ENCODE measurements at places on chromosomes 2 and 18.

DNA sequence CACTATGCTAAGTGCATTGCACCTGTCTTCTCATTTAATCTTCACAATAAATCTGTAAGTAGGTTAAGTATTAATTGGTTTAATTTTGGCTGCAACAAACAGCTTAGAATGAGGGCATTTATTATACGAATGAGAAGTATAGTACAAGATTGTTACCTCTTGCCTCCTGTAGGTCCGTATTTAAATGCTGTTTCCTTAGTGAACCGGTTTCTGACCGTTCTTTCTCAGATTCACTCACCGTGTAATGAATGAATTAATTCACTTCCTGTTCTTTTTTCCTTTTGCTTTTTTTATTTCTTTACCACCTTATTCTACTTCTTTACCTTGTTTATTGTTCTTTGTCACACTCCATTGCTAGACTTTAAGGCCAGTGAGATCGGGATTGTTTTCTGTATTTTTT lies 153.8 kb upstream of the RASGRP3 start:
- DNase-seq = no peak

DNA sequence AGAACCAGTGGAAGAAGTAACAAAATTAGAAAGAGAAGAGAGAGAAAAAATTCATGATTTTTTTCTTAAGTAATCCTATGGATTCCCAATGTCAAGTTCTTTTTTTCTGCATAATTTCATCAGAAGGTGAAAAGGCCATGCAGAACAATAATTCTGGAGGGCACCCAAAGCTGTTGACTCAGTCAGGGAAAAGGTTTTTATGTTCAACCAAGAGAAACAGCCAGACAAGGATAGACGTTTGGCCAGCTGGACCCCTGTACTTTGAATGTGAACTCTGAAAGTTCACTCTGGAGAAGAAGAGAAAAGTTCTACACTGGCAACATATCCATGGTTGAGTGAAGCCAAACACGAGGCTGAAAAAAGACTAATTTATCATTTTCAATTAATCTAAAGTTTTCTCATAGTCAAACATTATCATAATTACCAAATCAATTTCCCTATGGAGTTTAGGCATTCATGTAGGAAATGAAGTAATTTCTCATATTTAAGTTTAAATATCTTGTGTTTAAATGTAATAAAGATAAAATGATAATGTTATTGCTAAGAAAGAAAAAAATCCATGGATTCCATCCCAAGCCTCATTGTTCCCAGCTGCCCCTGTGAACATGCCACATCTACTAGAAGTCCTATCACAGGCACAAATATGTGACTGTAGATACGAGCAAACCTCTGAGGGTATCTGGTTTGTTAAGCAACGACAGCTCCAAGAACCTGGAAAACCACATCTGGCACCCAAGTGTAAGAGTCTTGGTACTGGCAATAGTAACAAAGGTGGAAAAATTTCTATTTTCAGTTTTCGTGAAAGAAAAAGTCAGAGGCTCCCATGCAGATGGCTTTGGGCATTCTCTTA lies 742.7 kb upstream of the ACVR2A start:
- no peak for DNase-seq

DNA sequence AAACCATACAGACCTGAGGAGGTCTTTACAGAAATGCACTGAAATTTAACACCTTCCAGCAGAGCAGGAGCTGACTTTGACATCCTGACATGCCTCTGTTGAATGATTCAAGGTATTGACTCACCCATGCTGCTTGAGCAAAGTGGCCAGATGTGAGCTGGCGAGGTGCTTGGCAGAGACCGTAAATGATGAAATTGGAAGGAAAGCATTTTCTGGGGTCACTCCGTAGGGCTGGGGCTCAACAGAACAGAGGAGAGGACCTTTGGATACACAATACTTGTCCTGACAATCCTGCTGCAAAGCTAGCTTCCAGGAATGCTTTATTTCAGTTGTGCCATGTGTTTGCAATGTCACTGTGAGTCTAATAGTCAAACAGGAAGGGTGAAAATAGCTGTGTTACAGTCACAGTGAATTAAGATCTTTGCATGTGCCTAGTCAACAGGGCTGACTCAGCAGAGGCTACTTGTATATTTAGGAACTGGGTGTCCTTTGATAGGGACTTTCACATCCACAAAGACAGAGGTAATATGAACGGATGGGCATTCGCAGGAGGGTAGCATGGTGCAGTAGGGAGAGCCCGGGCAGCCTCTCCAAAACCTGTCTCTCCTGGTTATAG lies 31.6 kb upstream of the NCK2 start:
- no peak for DNase-seq

- peak; percentile 69 for DNase-seq
Observed at GRCh38 chr18:48663931-48664847, 125.4 kb downstream of the CTIF start.

- DNase-seq = no peak
Observed at GRCh38 chr18:36692371-36692770, 136.4 kb downstream of the TPGS2 start.

DNA sequence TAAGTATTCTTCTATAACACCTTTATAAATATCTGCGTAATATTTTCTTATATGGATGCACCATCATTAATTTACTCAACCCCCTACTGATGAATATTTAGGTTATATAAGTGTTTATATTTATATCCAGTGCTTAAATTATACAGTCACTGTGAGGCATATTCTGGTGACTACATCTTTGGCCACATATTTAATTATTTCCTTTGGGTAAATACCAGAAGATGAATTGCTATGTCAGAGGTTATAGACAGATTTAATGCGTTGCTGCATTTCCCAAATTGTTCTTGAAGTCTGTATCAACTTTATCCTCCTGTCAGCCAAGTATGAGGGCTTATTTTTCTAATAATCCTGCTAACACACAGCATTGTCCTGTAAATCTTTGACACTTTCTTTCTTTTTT lies 18.7 kb downstream of the DYSF start:
- no peak for DNase-seq

GRCh38 chr2:108981846-108982245 lies 7.2 kb downstream of the EDAR start:
- no peak for DNase-seq

DNA sequence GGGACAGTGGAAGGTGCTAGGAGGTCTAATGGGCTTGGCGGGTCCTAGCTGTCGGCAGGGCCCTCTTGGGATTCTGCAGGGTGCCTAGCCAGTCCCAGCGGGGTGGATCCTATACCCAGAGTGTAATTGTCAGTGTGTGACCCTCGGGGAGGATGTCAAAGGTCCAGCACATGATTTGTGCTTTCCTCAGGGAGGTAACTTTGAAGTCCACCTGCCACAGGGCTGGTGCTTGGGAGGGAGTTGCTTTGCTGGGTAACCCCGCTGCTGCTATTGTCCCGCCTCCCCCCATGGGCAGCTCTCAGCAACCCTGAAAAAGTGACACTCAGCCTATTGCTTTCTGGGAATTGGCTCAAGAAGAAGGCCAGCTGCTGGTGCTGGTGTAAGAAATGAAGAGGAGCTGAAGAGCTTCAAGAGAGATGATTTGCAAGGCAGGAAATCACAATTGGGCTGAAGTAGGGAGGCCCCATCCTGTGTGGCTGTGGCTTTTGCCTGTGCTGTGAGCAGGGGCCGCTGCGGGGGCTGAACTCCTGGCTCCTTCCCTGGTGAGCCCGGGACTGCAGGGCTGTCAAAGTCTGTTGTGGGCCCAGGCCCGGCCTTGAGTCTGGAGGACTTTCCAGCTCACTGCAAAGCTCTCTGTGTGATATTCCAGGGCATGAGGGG lies 36.4 kb downstream of the EMILIN2 start:
- DNase-seq = peak; percentile 65

GRCh38 chr2:71482055-71482454 lies 28.7 kb downstream of the DYSF start:
- no peak for DNase-seq

DNA sequence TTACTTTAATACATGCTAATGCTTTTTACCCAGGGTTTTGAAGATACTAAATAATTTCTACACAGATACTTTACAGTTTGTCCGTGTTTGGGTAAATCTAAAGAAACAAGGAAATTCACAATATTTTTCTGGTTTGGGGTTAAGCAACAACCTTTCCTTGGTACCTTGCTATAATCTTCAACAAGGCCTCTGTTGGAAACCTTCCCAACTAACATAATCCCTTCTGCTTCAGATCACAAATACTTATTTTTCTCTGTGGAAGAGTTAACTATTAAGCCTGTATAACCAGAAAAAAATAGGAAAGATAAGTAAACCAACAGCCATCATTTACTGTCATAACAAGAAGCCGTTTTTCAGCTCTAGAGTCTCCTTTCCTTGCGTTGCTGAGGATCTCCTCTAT lies 15.0 kb downstream of the FEZ2 start:
- DNase-seq = no peak

DNA sequence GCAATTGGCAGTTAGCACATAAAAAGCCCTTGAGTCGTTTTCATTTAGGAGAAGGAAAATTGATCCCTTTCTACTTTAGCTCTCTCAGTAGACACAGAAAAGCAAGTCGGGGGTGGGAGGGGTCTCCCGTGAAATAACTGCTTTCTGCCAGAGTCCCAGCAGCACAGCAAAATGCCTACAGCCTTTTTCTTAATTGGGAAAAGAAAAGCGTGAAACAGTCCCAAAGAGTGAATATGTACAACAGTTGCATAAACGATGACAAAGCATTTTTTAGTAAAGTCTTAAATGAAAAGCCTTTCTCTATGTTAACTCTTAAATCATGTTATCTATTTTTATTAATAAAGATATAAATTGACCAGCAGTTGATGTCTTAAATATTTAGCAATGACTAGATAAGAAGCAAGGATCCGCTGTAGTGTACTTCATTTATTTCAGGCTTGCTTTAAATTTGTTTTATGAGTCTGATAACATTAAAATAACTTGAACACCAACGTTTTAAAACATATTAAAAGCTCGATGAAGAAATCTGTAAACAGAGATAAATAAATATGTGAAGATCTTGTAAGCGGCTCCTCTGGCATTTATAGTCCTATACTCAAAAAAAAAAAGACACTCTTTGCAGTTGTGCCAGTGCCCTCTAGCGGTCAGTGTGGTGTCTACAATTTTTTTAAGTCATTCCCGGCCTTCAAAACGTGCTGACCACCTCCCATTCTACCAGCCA lies 42.3 kb upstream of the ATIC start:
- DNase-seq = peak; percentile 66

- no peak for DNase-seq
Observed at GRCh38 chr2:195642027-195642678, 14.9 kb upstream of the SLC39A10 start.

GRCh38 chr2:64268330-64269048 lies 124.3 kb upstream of the PELI1 start:
- no peak for DNase-seq

DNA sequence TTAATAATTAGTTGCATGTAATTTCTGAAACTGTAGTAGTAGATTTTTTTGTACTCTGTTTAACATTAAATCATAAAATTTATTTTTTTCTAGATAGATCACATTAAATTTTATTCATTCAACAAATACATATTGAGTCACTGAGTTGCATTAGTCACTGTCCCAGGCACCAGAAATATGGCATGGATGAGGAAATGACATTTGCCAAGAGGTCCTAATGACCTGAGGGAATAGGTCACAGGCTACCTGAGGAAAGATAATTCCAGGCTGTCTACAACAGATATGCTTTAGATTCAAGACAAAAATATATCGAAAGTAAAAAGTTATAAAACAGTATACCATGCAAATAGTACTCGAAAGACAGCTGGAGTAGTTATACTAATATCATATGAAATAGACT lies 852.4 kb upstream of the ACVR2A start:
- DNase-seq = no peak

GRCh38 chr2:45836740-45837139 lies 185.3 kb downstream of the PRKCE start:
- no peak for DNase-seq

DNA sequence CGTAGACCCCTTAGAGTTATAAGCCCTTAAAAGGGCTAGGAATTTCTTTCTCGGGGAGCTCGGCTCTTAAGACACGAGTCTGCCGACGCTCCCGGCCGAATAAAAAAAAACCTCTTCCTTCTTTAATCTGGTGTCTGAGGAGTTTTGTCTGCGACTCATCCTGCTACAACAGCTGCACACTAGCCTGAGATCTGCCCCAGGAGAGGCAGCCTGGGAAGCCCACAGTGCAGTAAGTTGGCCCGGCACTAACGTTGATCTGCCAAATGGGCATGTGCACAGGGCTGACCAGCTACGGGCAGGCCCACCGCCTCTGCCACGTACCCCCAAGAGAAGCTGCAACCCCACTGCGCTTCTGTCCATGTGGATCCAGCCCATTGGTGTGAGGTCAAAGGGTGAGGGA lies 8.4 kb upstream of the LIMS2 start:
- DNase-seq = no peak

DNA sequence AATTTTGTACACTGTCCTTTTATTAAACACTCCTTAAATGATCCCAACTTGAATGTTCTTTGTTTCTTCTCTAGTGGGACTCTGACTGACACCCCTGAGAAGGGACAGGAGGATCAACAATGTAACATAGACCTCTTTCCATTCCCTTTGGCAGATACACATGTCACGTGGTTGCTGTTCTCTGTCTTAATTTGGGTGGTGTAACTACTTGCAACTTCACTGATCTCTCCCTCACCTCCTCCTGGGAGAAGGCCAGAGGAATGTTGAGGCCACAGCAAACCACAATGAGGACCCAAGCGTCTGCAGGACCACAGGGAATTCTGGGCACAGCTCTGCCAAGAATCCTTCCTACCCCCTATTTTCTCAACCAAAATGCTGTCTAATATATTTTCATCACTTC lies 205.6 kb downstream of the RTP5 start:
- no peak for DNase-seq

DNA sequence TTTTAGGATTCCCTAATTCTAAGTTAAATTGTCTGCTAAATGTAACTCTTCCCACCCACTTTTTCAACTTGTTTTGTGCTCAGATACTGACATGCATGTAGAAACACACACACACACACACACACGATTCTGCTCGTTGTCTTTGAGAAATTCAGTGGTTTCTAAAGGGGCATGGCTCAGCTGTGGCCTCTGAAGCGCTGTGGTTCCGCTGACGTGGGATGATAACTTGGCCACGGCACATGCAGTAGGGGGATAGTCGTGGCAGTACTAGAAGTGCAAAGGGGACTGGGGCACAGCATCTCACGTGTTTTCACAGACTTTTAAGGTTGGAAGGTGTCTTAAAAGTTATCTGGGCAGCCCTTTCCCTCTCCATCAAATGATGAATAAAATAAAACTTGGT lies 18.4 kb downstream of the CASP10 start:
- DNase-seq = no peak

GRCh38 chr2:165941827-165942226 lies 11.7 kb downstream of the TTC21B start:
- no peak for DNase-seq

- DNase-seq = no peak
Observed at GRCh38 chr2:192265751-192266150, 71.0 kb upstream of the TMEFF2 start.

DNA sequence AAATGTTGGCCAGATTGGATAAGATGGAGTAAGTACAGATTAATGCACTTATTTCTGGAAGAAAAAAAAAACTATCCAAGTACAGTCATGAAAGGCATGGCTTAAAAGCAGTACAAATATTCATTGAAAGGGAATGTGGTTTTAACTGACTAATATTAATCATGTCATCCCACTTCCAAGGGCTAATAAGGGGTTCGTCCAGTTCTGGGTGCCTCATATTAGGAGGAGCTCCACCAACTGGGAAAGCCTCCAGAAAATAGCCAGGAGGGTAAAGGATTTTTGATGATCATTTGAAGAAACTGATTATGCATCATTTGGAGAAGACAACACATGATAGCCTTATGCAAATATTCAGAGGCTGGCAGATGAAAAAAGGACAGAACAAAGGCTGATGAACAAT lies 115.2 kb upstream of the ARL5A start:
- no peak for DNase-seq
